Bronchus fibroblast of lung (primary cell): ENCODE measurements at places on chromosomes 5 and 9. TPM values are rescaled to one million over a fixed set of nuclear protein-coding genes. Genes with fewer than 3 reads are reported as not detected.

Gene IRX4
- under 0.01 TPM in 1 of 2 replicates, not detected in the other for total RNA-seq

Gene SAXO1
- not detected in 2 replicates for total RNA-seq

Gene NIPBL
- 6.9 and 8.2 TPM in 2 replicates for total RNA-seq

Gene SOHLH1
- not detected in 2 replicates for total RNA-seq

Gene C5orf63
- total RNA-seq: 2.0 and 2.2 TPM in 2 replicates

Gene DRD1
- total RNA-seq: not detected in 2 replicates

Gene MRPL22
- total RNA-seq: 21.2 and 21.9 TPM in 2 replicates

Gene KDM3B
- total RNA-seq: 18.7 and 21.5 TPM in 2 replicates

Gene PTGS1
- total RNA-seq: 51.6 and 55.0 TPM in 2 replicates

Gene KCNN2
- total RNA-seq: 1.8 and 2.5 TPM in 2 replicates

Gene TRAF1
- 3.4 and 4.0 TPM in 2 replicates for total RNA-seq

Gene PLAC8L1
- total RNA-seq: not detected in 2 replicates

Gene COL5A1
- total RNA-seq: 74.3 and 74.5 TPM in 2 replicates

Gene SPATA31E1
- total RNA-seq: not detected in 2 replicates

Gene OLFML2A
- 2.8 and 4.9 TPM in 2 replicates for total RNA-seq

Gene AGXT2
- total RNA-seq: not detected in 2 replicates

Gene ANP32B
- total RNA-seq: 21.9 and 22.4 TPM in 2 replicates

Gene RECK
- total RNA-seq: 7.4 and 11.3 TPM in 2 replicates

Gene NUDT2
- total RNA-seq: 62.0 and 66.4 TPM in 2 replicates

Gene PROB1
- total RNA-seq: 1.2 and 1.5 TPM in 2 replicates

Gene ZBTB6
- 3.7 and 4.4 TPM in 2 replicates for total RNA-seq

Gene SWI5
- total RNA-seq: 44.6 and 49.2 TPM in 2 replicates

Gene MYO10
- total RNA-seq: 15.6 and 16.8 TPM in 2 replicates

Gene BTNL9
- not detected in 2 replicates for total RNA-seq

Gene SPTAN1
- total RNA-seq: 115 and 117 TPM in 2 replicates

Gene NAIP
- total RNA-seq: 0.89 and 2.0 TPM in 2 replicates

Gene SGCD
- total RNA-seq: 1.0 and 1.3 TPM in 2 replicates

Gene NTRK2
- total RNA-seq: under 0.01 TPM in 1 of 2 replicates, not detected in the other

Gene PCDHB10
- total RNA-seq: under 0.01 and 0.15 TPM in 2 replicates

Gene PRUNE2
- 3.6 and 4.4 TPM in 2 replicates for total RNA-seq
